ENCODE measurements at places on chromosomes 7 and 10.

- DNase-seq: no peak
- no peaks in the 10 kb centered on the region for H3K36me3 ChIP-seq
- no peaks in the 10 kb centered on the region for H3K4me1 ChIP-seq
- no peaks in the 10 kb centered on the region for H3K27me3 ChIP-seq
- no peak overlapping the region for H3K4me3 ChIP-seq
Measured at GRCh38 chr10:120628197-120628596, 171.2 kb downstream of the PLPP4 start.

GRCh38 chr7:29806995-29807841 lies 910 bp downstream of the WIPF3 start:
- no peak overlapping the region for H3K27ac ChIP-seq
- no peaks in the 10 kb centered on the region for H3K36me3 ChIP-seq
- peaks cover 3% of the 10 kb centered on the region for H3K4me1 ChIP-seq
- peaks cover 80% of the 10 kb centered on the region for H3K27me3 ChIP-seq

DNA sequence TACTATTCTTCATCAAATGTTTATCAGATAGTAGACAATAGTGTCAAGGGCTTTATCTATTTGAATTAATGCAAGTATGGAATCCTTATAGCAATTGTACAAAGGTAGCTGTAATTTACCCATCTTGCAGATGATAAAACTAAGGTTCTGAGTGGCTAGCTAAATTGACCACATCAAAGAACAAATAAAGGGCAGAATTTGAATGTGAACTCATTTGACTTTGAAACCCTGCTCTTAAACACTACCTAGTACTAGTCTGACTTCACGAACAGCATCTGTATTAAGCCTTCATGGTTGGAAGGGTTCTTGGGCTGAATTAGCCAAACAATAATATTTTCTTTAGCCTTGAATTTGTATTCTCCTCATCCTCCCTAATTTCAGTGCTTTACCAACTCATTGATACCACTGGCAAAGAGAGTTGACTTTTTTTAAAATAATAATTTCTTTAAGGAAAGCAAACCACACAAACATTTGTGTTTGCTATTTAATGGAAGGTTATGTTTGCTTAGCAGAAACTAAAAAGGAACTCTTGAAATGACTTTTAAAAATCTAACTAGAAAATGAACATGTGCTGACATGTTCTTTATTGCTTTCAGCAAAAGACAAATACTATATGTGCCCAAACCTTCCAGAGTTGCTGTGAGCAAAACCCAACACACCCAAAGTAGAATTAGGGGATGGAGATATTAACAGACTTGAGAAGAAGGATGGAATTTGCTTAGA lies 322.6 kb downstream of the RNLS start:
- no peak overlapping the region for H3K27ac ChIP-seq
- H3K4me1 ChIP-seq: peaks cover 6% of the 10 kb centered on the region
- no peak for DNase-seq
- H3K36me3 ChIP-seq: no peaks in the 10 kb centered on the region
- H3K27me3 ChIP-seq: no peaks in the 10 kb centered on the region

DNA sequence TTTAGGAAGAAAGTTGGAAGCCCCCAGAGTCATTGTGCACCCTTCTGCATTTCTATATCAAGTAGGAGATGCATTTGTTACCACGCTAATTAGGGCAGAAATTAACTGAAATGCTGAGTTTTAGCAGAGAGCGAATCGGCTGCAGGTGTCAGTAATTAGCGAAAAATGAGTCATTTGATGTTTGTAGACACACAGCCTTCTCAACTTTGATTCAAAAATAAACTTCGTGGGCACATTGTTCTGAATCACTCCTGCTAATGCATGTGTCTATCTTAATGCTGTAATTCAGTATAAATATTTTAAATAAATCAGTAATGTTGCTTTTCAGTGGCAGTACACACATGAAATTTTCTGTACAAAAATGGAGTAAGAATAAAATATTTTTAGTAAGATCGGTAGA lies 109.5 kb upstream of the CARD11 start:
- DNase-seq: no peak
- no peak overlapping the region for H3K4me3 ChIP-seq
- H3K27ac ChIP-seq: no peak overlapping the region
- no peaks in the 10 kb centered on the region for H3K36me3 ChIP-seq
- peaks cover 21% of the 10 kb centered on the region for H3K4me1 ChIP-seq
